DMS53 (cell line): ENCODE measurements at places on chromosomes 4 and X.

DNA sequence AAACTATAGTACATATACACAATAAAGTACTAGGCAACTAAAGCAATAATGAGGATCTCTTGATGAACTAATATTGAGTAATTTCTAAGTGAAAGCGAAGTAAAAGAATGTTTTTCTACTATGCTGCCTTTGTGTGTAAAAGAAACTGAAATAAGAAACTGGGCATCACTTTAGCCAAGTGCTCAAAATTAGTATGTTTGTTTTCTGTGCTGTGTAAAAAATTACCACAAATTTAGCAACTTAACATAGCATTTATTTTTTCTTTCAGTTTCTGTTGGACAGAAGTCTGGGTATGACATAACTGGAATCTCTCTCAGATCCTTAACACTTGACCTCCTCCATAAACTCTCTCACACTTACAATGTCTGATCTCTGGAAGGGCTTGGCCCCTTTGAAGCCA lies 687.1 kb upstream of the MAGEB2 start:
- DNase-seq = no peak

DNA sequence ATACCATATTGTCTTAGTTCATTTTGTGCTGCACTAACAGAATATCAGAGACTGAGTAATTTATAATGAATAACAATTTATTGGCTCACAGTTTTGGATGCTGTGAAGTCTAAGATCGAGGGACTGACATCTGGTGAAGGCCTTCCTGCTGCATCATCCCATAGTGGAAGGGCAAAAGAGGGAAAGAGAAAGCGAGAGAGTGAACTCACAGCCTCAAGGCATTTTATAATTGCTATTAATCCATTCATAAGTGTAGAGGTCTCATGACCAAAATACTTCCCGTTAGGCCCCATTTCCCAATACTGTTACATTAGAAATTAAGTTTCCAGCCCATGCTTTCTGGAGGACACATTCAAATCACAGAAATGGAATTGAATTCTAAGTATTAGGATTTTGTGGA lies 554.4 kb downstream of the TRAM1L1 start:
- DNase-seq = no peak

DNA sequence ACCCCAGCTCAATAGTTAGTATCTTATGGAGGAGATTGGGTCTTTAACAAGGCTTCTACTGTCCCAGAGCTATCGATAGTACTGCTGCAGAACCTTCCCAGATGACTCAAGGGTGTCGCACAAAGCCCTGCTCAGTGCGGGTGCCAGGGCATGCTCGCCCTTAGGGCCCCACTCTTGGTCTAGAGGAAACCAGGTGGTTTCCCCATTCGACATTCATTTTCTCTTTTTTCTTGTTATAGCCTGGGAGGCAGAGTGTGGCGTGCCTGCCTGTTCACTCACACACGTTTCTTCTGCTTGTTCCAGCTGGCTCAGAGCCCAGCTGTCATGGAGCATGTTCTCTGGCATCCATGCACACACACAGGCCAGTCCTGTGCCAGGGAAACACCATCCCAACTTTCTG lies 144.5 kb downstream of the SMIM20 start:
- DNase-seq = no peak

DNA sequence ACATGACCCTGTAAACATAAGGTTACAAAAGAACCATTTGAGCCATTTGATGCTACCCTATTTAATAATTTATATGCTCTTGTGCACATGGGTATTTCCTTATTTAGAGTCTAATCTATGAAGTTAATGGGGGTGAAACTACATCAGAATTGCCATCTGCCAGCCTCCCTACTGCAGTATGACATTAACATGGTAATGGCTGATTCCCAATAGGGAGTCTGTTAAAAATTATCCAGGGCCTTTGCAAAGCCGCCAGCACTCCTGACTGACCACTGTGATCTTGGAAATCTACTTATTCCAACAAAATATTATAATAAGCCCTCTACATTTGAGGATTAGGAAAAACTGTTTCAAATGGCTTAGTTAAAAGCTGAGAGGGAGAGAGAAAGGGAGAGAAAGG lies 153.7 kb downstream of the CLCN4 start:
- no peak for DNase-seq

- DNase-seq = no peak
These were observed 1.0 kb downstream of the SLC10A6 start for GRCh38 chr4:86848136-86848535.

DNA sequence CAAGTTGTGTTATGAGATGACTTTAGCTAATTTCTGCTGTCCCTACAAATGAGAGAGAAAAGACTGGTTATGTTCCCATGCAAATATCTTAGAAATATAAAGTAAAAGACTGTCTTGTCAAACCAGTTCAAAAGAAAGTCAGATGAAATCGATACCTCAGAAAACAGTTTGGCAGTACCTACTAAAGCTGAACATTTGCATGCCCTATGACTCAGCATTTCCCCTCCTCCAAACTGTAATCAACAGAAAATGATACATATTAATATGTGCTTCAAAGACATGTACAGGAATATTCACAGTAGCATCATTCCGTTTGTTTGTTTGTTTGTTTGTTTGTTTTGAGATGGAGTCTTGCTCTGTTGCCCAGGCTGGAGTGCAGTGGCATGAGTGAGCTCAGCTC lies 90.3 kb downstream of the ARX start:
- peak; percentile 11 for DNase-seq

GRCh38 chr4:26884486-26884988 lies 23.9 kb downstream of the STIM2 start:
- DNase-seq = no peak

- DNase-seq = no peak
These were observed 137.8 kb downstream of the GUCY2F start for GRCh38 chrX:109344101-109344500.

GRCh38 chr4:155703486-155704247 lies 37.0 kb downstream of the GUCY1A1 start:
- no peak for DNase-seq

- DNase-seq = peak; percentile 59
These were observed 79.8 kb upstream of the GPM6A start for GRCh38 chr4:175891851-175892250.

DNA sequence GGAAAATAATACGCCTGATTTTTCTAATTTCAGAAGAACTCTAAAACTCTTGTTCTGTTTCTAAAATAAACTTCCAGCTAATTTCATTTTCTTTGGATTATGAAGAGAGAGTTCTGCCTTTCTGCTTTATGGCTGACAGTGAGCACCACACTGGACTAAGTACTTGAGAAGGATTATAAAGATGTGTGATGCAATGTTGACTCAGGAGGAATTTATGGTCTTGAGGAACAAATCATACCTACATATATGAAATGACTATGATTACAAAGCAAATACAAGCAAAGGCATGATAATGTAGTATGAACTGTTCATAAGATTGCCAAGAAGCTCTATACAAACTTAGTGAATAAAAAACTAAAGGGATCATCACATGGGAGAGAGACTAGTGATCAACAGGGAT lies 13.0 kb upstream of the SLC25A5 start:
- DNase-seq = peak; percentile 17

- no peak for DNase-seq
These were observed 90.6 kb downstream of the TSPAN7 start for GRCh38 chrX:38651625-38652601.

DNA sequence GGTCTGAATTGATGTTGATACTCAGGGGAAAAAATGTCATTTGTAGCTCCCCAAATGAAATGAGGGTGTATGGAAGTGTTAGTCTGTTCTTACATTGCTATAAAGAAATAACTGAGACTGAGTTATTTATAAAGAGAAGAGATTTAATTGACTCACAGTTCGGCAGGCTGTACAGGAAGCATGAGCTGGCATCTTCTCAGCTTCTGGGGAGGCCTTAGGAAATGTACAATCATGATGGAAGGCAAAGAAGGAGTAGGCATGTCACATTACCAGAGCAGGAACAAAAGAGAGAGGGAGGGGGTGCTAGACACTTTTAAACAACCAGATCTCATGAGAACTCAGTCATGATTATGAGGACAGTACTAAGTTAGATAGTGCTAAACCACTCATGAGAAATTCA lies 1199.9 kb upstream of the DIAPH2 start:
- no peak for DNase-seq

- DNase-seq = peak; percentile 3
These were observed 321.6 kb downstream of the PPP3CA start for GRCh38 chr4:101025755-101026154.

DNA sequence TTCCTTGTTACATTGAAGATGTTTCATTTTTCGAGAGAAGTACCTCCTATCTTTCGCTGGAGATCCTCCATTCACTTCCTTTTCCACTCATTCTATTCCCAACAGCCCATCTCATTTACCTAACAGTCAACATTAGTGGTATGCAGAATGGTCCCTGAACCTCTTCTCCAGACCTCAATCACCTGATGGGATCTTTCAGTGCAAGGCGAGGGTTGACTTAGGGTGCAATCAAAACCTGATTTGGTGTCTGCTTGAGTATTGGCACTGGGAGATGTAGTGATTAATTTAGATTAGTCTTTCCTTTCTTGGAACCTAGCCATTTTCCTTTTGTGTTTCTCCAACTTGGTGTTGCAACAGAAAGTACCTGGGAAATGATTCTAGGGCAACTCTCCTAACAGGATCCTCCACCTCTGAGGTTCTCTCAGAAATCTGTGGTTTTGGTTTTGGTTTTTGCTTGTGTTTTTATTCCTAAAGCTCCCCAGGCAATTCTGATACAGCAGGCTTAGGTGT lies 18.4 kb downstream of the DDX3X start:
- DNase-seq = no peak

- DNase-seq = no peak
These were observed 160.2 kb upstream of the KLF3 start for GRCh38 chr4:38503689-38504395.

- DNase-seq = peak; percentile 59
These were observed 851 bp downstream of the POLR2B start for GRCh38 chr4:56979421-56980072.

DNA sequence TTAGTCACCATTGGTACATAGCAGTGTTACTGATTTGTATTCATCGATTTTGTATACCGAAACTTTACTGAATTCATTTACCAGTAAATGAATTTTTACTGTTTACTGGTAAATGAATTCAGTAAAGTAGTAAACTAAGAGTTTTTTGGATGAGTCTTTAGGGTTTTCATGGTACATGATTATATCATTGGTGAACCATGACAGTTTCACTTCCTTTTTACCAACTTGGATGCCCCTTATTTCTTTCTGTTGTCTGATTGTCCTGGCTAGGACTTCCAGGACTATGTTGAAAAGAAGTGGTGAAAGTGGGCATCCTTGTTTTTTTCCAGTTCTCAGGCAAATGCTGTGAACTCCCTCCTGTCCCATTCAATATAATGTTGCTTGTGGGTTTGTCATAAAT lies 494.9 kb downstream of the GALNTL6 start:
- DNase-seq = no peak

DNA sequence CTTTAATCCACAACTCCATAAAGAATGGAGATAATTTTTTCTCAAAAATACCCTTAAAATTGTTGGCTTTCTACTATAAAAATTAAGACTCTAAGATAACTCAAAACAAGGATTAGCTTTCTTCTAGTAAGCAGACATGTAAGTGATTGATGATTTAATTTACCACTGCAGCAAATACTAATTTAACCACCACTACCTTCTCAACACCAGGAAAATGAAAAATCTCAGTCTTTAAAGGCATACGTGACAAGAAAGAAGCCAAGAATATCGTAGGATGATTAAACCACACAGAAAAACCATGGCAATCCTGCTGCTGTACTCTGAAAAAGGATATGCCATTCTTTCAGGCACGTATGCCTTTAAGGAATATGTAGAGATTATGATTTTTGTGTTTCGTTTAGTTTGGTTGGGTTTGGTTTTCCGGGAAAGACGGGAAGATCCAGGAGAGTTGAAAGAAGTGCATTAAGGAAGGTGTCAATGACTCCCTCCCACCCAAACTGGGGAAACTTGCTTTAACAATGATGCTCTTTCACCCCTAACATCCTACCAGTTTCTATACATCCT lies 881 bp downstream of the LRCH2 start:
- no peak for DNase-seq

DNA sequence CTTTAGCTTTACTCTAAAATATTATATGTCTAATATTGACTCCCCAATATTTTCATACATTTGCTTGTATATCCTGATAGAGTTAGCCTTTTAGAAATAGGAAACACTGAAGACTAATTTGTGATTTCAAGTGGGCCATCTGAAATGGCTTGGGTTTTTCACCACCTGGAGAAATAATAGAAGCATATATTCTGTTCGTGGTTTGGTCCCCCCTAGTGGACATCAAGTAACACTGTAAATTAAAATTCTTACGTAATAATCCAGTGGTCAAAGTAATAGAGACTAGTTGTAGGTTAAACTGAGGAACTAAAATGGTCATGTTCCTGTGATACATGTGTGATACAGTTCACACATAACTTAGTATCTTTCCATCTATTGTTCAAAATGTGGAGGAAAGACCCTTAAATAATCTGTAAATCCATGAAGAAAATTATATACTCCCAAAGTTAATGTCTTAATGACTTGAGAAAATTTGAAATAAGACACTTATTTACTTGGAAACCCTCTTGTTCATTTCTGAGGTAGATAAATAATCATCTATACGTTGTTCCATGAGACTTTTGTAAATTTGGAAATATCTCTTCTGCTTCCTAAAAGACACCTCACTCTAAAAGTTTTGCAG lies 79.8 kb upstream of the SMARCAD1 start:
- DNase-seq = peak; percentile 74

DNA sequence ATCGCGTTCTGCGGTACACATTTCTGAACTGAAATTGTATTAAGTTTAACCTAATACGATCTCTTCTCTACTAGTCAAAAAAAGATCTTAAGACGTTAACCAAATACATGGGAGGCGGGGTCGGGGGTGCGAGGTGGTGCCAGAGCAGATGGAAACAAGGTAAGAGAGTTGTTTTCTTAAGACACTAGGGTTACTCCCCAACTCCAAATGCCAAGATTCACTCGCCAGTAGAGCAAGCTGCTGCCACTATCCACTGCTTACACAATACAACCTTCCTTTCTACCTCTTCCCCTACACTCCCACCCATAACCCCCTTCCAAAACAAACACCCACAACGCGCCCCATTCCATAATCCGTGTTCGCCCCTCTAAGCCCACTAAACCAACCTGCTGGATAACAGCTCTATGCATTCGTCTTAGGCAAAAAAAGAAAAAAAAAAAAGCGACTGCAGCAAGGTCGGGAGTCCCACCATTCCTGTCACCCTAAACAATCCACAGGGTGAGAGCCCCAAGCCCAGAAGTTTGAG lies 1.3 kb downstream of the LCORL start:
- DNase-seq = peak; percentile 47

GRCh38 chr4:154928640-154929257 lies 147.7 kb downstream of the RBM46 start:
- DNase-seq = peak; percentile 74

DNA sequence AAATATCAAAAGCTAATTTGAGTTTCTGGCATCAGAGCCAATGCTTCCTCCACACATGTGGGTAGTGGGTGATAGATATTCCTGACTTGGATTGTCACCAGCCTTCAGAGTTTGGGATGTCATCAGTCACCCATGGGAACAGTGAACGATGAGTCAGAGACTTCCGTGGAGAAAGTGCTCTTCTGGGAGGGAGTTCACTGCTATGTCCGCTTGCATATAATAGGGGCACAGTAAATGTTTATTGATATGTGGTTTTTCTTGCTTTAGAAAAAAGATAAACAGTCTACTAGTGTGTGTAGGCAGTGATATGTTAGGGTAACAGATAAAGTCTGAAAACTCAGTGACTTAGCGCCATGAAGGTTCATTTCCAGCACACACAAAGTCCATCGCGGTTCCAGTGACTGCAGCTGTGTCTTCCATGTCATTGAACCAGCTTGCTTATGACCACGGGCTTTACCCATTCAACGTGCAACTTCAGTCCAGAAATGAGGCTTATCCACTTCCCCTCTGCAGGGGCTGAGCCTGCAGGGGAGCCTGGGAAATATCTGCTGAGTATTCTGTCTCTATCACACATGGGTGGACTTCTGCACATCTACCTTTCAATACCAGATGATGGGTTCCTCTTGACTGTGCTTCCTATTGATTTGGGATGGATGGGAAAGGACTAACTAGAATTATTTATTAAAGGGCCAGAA lies 87.7 kb upstream of the WWC2 start:
- peak; percentile 21 for DNase-seq
